ENCODE measurements at places on chromosomes 7 and 10.

GRCh38 chr10:11345224-11346054 lies 266.0 kb downstream of the USP6NL start:
- peak; percentile 32 for ATAC-seq

- ATAC-seq, result no peak
Observed at GRCh38 chr7:100680576-100681271, 7.2 kb downstream of the GNB2 start.

DNA sequence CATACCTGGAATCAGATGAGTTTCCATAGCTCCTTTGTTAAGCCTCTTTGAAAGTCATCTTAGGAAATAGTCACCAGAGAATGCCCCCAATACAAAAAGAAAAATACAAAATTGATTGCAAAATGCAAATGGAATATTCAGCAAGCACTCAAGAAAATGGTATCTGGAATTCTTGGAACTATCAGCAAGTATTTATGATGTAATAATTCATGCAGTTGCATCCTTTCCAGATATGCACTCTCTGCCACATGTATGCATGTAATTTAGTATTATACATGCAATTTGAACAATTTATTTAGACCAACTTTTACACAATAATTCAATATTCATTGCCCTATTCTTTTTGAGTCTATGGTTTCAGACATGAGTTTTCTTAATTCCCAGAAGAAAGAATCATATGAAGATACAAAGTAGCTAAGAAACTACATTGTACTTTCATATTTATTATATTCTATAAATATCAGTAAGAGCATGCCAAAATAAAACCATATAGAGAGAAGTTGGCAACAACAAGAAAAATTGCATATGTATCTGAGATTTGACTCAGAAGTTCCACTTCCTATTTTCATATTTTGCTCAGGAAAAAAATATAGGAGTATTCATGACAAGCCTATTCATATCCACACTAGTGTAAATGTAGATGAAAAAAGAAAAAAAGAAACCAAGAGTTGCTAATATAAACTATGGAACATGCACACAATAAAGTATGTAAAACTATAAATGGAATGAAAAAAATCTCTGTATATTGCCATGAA lies 338.5 kb downstream of the SEMA3D start:
- ATAC-seq, result no peak

DNA sequence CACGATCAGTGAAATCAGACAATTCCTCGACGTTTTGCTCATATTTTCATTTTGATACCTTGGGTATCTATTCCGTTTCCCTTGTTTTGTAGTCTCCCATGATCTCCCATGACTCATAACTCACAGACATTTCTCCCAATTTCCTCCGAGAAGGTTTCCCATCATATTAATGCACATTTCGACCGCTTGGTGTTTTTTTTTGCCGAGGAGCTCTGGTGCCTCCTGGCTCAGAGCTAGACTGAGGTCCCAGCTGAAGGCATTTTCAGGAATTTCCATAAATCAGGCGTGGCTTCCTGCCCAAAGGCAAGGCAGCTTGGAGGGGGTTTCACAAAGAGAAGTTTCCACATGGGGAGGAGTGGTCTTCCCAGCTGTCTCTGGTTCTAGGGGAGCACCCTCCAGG lies 148.2 kb upstream of the TNS3 start:
- no peak for ATAC-seq

GRCh38 chr10:130012129-130012528 lies 48.1 kb upstream of the EBF3 start:
- no peak for ATAC-seq

DNA sequence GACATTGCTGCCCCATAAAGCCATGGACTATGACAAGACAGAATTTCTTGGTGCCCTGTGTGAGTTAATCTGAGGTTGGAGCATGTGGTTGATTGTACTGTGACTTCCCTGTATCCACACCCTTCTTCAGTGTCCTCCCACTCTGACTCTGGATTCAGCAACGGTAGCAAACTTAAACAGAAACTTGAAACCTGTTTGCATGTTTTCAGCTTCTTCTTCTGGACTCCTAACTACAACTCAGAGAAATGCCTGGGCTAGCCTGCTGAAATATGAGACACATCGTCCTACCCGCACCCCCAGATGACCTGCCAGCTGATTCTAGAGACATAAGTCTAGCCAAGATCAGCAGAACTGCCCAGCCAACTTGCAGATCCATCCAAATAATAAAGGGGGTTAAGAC lies 78.4 kb downstream of the IPMK start:
- no peak for ATAC-seq

DNA sequence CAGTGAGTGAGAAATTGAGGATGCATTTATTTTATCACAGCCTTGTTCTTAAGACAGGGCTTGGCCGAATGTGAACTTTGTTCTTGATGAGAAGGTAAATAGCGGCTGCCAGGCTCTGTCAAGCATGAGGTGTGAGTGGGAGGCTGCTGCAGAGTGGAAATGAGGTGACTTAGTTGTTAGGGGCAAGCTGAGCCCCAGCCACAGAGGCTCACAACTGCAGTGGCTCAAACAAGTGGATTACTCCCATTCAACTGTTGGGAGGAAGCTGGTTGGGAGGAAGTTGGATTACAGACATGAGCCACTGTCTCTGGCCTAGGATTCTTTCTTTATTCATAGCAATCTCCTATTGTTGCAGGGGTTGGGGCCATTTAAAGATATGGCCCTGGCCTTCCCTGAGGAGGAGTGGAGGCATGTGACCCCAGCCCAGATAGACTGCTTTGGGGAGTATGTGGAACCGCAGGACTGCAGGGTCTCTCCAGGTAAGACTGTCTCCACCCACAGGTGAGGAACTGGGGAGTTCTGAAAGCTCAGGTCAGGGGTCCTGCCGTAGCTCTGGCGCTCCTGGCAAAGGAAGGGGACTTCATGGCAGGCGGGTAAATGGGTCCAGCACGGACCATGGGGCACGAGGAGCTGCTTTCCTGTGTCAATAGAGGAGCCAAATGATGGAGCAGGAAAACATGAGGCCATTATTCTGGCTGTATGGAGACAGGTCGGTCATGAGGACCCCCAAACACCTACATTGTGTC lies 7.1 kb downstream of the ZSCAN25 start:
- ATAC-seq, result peak; percentile 43

- ATAC-seq, result no peak
Observed at GRCh38 chr7:34385384-34385783, 272.6 kb upstream of the NPSR1 start.

GRCh38 chr7:121078701-121079227 lies 90.3 kb downstream of the CPED1 start:
- ATAC-seq, result no peak

DNA sequence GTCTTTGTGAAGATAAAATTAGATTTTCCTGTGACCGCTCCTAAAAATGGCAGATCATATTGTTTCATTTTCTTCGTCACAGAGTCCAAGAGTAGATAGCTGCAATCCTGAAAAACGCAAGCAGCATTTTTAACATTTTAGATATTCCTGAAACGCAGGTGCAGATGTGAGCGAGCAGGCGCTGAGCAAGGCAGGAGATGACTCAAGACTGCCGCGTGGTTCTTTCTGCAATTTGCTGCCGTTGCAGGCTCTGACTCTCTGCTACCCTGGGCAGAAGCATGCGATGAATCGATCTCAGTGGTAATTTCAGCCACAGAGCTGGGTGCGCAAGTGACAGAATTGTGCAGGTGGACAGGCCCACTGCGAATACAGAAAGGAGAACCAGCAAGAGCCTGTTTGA lies 331.9 kb downstream of the ACTR3B start:
- no peak for ATAC-seq

- no peak for ATAC-seq
Observed at GRCh38 chr10:77485847-77486246, 151.8 kb downstream of the KCNMA1 start.

DNA sequence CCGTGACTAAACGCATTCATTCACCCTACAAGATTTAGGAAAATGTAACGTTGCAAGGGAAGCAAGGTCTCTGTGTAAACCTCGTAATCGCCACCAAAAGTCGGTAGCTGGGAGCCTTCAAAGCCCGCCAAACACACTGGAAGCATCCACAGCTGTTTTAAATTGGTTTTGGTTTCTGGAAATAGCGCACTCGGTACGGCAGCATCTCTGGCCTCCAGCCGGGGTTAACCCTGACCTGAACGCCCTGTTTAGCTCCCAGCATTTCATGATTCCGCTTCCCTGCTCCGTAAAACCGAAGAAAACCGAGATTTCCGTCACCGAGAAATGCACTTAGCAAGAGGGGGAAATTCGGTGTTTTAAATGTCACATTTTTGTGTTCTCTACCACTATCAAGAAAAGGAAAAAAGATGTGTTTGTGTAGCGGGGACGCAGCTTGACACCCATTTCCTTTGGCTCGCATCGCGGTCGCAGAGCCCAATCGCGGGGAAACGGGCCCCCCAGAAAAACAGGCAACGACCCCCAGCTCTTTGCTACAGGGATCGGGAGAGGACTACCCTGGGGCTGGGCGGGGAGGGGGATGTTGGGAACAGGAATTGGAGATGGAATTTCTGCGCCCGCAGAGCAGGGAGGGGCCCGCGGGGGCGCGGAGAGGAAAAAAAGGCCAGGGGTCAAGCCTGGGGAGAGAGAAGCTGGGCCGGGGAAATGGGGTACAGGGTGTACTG lies 646 bp downstream of the SGCE start:
- no peak for ATAC-seq

DNA sequence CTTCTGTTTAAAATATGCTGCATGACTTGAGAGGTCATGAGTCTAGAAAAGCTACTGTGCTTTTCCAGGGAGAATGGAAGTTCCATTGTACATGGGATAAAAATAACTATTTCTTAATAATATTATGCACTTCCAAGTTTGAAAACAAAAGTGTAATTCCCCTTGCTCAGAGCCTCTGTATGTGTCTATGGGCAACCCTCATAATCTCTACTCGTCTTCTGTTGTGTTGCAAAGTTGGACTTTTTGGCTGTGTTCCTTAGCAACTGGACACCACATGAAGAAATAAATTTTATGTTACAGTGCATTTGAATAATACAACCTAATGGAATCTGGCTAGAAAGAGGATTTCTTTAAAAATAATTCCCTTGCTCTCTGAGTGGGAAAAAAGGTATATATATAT lies 242.6 kb downstream of the TWIST1 start:
- no peak for ATAC-seq

GRCh38 chr10:55374917-55375316 lies 573.9 kb upstream of the PCDH15 start:
- no peak for ATAC-seq

GRCh38 chr10:25805986-25806385 lies 128.0 kb upstream of the MYO3A start:
- no peak for ATAC-seq

- no peak for ATAC-seq
Observed at GRCh38 chr7:96740130-96740529, 30.5 kb upstream of the SEM1 start.

- ATAC-seq, result no peak
Observed at GRCh38 chr7:29381206-29382094, 182.2 kb upstream of the PRR15 start.

DNA sequence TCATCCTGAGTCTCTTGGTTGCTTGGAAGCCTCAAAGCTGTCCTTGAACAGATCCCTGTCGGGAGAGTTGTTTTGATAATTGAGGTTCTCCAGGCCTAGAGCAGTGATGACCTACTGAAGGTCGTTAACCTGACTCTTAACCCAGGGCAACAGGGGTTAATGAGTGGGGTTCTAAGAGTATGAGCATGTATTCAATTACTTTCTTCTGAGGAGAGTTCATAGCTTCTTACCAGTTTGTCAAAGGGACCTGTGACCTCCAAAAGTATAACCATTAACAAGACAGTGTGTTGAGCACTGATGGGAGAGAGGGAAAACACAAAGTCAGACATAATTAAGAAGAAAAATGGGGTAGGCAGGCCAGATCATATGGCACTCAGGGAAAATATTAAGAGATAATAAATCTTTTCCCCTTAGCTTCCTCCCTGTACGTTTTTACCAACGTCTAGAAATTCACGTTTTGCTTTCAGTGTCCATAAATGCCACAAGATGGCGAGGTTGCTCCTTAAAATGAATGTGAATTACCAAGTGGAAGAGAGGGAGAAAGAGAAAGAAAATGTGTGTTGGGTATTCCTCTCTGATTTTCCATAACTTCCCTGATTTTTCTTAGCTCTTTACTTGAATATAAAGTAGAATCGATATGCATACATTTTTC lies 97.6 kb downstream of the SUGCT start:
- ATAC-seq, result no peak

DNA sequence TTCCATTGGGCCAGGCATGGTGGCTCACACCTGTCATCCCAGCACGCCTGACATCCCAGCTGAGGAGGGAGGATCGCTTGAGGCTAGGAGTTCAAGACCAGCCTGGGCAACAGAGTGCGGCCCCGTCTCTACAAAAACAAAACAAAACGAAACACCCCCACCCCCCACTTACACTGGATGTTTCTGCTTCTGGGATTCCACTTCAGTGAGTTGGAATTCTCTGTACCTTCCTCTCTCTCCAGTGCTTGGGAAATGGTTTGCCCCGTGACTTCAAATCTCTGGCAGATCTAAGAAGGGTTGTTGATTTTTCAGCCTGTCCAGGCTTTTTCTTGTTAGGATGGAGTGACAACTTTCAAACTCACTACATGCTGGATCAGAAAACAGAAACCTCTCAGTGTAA lies 106.9 kb downstream of the ANLN start:
- ATAC-seq, result no peak

DNA sequence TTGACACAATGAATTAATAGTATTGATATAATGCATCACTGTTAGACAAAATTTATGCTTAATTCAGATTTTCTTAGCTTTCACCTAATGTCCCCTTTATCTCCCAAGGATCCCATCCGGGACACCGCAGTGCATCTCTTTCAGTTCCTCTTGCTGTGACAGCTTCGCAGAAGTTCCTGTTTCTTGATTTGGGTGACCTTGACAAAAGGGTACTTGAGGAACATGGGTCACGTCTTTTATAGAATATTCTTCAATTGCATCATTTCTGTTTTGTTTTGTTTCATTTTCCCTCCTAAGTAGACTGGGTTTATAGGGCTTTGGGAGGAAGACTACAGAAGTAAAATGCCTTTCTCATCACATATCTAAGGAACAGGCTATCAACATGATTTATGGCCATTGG lies 453.2 kb downstream of the DPP6 start:
- no peak for ATAC-seq

DNA sequence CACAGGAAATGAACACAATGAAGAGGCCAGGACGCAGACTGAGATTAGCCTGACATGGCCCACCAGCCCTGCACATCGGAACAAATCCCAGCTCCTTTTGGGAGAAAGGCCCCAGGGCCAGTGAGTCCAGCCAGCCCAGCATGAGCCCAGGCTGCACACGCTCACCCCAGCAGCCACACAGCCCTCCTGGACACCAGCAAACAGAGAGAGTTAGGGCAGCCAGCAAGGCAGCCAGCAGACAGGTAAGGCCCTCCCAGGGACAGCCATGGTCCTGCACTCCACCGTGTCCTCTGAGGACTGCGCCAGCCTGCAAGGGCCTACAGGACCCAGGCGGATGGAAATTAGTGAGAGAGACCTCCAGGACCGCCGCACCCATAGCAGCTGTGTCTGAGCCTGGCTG lies 8.1 kb upstream of the GRID1 start:
- no peak for ATAC-seq

DNA sequence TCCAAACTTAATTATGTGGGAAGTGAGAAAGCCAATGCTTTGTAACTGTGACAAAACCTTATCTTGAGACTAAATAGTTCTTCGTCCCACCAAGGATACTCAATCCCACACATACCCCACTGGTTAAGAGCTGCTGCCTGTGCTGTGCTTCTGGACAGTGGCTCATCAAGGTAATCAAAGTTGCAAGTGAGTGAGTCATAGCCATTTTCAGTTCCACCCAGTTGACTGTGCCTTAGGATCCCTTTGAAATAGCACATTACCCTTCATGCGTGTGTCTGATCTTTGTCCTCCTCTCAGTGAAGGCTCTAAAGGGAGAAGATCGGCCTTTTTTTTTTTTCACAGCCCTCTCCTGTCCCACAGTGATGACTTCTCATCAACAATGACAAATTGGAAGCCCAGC lies 706.0 kb upstream of the AUTS2 start:
- ATAC-seq, result no peak
